ENCODE measurements at places on chromosomes 3 and 15.

DNA sequence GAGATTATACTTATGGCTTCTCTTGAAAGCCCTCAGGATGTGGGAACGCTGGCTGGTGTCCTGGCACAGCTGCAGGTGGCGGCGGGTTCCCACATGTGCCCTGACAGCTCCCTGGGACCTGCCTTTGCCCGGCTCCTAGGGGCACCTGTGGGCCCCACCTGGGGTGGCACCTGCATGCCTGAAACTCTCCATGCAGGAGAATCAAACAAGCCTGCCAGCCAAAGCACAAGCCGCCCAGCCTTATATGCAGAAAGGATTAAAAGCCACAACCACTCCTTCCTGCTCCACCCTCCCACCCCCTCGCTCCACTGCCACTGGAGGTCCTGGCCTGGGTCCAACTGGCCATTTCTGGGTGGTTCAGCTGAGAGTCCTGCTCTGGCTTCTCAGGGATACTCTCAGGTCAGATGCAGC, 18.1 kb downstream of the TRPM1 start:
- DNase-seq = no peak

GRCh38 chr3:136783708-136784191, 31.6 kb upstream of the STAG1 start:
- no peak for DNase-seq

DNA sequence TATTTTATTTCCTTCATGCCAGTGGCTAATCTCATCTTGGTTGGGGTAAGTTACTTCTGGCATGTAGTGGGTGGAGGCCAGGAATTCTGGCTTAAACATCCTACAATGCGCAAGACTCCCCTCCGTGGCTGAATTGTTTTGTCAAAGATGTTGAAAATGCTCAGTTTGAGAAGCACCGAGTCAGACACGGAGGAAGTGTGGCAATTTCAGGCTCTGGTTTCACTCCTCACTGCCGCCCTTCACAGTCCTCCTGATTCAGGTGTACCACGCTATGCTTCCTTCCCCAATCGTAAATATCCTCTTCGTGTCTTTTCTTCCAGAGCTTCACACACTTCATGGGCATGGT, 150.7 kb downstream of the OPA1 start:
- DNase-seq = no peak

DNA sequence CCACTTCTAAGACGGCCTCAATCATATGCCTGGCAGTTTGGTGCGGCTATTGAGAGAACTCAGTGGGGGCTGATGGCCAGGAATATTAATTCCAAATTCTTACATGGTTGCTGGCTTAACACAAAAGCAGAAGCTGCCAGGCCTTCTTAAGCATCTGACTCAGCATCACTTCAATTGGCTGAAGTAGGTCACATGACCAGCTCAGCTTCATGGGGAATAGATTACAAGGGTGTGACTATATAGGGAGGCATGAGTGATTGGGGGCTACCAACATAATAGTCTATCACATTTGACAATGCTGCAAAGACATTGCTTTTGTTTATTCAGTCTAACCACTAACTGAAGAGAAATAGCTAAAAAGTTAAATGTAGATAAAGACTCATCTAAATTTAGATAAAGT, 101.6 kb upstream of the ANKRD28 start:
- DNase-seq = no peak

GRCh38 chr3:5059782-5060181, 62.3 kb upstream of the ARL8B start:
- DNase-seq = no peak

DNA sequence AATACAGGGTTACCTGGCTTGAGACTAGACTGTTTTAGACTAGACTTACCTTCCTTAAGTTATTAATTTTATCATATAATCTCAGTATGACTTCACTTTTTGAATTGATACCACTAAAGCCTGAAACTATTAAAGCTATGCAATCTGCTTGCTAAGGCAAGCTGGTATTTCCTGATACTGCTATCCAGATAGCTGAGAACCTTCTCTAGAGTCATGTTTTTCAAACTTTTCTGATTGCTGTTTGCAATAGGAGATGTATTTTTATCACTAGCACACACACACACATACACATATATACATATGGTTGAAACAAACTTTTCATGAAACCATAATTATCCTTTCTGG, 9.3 kb upstream of the MAGI1 start:
- no peak for DNase-seq

GRCh38 chr15:62899090-62899493, 143.5 kb upstream of the TPM1 start:
- DNase-seq = no peak

DNA sequence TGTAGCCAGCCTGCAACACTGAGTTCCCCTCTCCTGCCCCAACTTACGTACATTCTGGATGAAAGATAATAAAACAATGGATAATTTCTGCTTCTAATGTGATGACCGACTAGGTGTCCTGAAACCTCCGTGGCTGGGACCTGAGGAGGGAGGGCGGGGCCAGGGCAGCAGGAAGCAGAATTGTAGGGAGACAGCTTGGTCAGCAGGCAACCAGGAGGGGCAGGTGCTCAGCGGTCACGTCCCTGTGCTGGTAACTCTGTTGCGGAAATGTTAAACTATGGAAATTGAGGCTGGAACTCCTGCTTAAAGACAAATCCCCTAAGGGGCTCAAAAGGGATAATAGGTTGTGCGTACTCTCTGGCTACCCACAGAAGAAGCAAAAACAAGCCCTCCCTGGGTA, 30.4 kb downstream of the SLC6A20 start:
- DNase-seq = no peak

All from cortex of kidney (tissue), 1 donor.